ENCODE measurements at places on chromosomes 13 and 19.

DNA sequence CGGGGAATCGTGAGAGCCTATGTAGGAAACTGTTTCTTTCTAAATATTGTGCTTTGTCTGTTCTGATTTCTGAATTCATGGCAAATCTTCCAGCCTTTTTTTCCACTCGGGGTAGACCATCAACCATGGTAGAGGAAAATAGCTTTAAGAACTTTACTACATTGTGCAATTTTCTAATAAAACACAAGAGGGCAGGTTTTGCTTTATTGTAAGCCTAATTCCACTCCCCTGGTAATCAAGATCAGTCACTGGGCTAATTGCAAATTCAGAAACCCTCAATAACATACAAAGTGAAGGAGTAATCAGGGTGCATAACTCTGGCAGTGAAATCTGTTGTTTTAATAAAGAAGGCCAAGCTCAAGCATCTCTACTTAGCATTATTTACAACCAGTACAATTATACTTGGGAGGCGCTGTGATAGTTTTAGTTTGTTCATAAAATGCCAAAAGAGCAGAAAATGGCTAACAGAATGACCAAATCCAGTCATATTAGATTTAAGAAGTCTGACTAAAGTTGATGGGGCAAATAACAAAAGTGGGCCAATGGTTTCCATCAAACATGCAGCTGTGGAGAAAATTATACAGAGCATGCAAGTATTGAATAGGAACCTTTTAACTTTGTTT is 43.8 kb downstream of the DCT start:
- DNase-seq, result peak; percentile 51

GRCh38 chr13:49810567-49811526 is 18.4 kb upstream of the KPNA3 start:
- peak; percentile 48 for DNase-seq

GRCh38 chr19:16030964-16031871 is 45.1 kb upstream of the TPM4 start:
- DNase-seq, result no peak

GRCh38 chr13:109599901-109600657 is 186.3 kb downstream of the IRS2 start:
- DNase-seq, result peak; percentile 10

DNA sequence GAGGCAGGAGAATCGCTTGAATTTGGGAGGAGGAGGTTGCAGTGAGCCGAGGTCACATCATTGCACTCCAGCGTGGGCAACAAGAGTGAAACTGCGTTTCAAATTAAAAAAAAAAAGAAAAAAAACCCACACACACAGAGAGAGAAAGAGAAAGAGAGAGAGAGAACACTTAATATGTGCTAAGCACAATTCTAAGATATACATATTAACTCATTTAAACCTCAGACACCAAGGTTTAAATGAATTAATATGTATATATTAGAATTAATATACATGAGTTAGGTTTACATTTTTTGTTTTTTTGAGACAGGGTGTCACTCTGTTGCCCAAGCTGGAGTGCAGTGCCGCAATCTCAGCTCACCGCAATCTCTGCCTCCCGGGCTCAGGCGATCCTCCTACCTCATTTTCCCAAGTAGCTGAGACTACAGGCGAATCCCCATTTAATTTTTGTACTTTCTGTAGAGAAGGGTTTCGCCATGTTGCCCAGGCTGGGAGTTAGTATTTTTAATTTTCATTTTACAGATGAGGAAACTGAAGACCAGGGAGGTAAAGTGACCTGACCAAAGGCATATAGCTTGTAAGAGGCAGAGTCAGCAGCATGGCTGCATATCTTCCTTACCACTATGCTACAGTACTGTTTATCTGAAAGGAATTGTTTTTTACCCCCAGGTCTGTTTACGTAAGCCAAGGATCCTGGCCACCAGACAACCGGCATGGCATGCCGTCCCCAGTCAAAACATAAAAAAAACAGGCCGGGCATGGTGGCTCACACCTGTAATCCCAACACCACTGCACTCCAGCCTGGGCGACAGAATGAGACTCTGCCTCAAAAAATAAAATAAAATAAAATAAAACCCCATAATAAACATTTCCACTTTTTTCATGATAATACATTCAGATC is 2.3 kb downstream of the SYMPK start:
- DNase-seq, result no peak

DNA sequence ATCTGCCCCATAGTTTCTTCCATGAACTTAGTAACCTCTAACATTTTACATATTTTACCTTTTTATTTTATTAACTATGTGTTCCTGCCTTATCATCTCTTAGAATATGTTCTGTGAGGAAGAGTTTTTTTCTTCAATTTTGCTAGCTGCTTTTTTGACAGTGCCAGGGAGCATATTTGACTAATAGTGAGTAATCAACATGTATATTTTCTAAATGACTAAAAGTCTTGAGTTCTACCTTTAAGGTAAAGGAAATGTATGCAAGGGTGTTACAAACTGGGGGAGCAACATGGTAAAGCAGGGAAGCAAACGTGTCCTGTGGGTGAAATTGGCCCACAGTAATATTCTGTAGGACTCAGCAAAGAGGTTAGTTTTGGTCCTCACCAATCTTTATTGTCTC is 165.5 kb downstream of the NBEA start:
- DNase-seq, result no peak

GRCh38 chr19:30273184-30273583 is 99.0 kb upstream of the ZNF536 start:
- no peak for DNase-seq

DNA sequence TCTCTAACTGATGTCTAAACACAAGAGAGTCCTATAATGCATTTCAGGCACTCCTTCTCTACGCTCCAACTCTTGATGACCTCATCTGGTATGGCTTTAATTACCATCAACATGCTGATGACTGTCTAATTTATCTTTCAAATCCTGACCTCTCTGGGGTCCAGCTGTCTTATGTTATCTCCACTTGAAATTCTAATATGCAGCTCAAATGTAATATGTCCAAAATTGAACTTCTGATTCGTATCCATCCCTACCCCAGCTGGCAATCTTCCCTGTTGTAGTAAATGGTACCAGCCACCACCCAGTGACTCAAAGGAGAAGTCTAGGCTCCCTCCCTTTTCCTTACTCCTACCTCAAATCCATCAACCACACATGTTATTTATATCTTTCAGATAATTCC is 288.0 kb upstream of the SLC10A2 start:
- no peak for DNase-seq

- DNase-seq, result no peak
These were observed 13.9 kb upstream of the PAK4 start for GRCh38 chr19:39111593-39112199.

DNA sequence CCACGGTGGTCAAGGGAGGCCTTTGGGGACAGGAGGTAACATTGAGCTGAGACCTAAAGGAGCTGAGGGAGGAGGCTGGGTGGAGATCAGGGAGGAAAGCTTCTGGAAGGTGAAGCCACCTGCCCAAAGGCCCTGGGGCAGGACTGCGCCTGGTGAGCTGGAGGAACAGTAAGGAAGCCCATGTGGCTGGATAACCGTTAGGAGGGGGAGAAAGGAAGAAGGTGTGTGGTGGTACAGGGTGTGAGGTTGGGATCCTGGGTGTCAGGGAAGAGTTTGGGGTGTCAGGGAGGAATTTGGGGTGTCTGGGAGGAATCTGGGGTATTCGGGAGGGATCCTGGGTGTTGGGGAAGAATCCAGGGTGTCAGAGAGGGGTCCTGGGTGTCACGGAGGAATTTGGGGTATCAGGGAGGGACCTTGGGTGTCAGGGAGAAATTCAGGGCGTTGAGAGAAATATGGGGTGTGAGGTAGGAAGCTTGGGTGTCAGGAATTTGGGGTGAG is 695 bp downstream of the TICAM1 start:
- DNase-seq, result no peak

DNA sequence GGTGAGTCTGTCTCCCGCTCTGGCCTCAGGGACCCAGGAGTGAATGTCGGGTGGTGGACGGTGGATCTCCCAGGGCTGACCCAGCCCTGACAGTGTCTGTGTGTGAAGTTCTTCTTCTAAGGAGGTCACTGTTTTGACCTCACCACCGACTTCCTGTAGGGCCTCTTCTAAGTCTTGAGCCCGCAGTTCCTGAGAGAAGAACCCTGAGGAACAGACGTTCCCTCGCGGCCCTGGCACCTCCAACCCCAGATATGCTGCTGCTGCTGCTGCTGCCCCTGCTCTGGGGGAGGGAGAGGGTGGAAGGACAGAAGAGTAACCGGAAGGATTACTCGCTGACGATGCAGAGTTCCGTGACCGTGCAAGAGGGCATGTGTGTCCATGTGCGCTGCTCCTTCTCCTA is at the start of gene SIGLEC7:
TSS of gene SIGLEC7 (plus strand) at position 183 of the 400 bp plus-strand sequence. CDS start at position 252, 69 bp downstream.
- DNase-seq, result no peak

All from EH (cell line).